ENCODE measurements at places on chromosomes 7 and 10.

DNA sequence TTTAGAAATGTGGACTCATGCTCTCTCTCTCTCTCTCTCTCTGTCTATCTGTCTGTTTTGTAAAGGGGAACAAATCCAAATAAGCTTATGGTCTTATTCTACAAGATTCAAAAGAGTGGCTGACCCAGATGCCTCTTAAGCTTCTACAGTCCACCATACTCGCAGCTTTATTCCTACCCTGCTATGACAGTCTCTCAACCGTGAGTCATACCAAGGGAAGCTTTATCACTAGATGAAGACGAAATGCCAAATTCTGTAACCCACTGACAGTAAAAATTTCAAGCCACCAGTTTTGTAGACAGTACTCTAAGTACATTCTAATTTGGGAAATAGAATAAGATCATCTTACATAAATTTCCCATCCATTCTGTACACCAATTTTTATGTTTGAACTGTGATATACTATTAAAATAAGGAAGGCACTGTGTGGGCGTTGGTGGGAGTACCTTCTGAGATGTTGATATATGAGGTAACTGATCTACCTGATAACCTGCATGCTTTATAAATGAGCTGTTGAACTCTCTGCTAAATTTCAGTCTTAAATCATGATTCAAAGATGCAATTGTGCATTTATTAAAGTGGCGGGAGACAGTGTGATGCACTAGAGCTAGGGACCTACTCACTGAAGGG is 153.2 kb downstream of the KLF6 start:
- no peak for DNase-seq

- no peak for DNase-seq
These were observed 6.5 kb upstream of the PPIF start for GRCh38 chr10:79340646-79341244.

GRCh38 chr7:111080495-111081105 is 10.3 kb upstream of the LRRN3 start:
- DNase-seq = no peak

DNA sequence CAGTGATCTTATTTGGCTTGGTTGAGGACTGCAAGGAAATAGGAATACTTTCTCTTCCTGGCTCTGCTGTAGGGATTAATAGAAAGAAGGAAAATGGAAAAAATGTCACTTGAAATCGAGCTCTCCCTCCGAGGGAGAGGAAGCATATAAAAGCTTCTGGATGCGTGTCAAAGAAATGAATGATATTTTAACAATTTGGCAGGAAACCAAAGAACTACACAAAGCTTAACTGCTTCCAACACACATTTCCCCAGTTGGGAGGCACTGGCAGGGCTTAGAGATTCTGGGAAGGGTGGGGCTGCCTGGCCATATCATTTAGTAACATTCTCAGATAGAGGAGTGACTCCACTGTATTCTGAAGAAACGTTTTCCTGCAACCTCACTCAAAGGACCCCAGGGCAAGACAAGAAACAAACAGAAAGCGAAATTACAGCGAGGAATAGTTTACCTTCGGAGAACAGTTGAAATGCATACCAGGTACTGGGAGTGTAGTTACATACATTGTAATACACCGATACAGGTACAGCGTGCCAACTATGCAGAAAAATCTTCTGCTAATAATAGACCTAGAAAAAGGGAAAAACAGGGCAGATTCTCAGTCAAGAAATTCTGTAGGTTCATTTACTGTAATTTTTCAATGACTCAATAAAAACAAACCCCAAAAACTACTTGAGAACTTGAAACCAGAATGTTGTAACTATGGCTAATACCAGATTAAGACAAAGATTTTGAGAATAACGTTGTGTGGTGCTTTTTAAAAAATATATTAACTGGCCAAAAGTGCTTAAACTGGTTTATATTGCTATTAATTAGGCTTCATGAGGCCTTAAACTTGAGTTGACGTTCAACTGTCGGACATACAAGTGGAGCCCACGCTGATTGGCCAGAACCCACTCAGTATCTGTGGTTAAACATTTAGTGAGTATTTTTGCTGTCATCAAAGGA is 75.7 kb upstream of the ASAH2 start:
- DNase-seq = peak; percentile 47

DNA sequence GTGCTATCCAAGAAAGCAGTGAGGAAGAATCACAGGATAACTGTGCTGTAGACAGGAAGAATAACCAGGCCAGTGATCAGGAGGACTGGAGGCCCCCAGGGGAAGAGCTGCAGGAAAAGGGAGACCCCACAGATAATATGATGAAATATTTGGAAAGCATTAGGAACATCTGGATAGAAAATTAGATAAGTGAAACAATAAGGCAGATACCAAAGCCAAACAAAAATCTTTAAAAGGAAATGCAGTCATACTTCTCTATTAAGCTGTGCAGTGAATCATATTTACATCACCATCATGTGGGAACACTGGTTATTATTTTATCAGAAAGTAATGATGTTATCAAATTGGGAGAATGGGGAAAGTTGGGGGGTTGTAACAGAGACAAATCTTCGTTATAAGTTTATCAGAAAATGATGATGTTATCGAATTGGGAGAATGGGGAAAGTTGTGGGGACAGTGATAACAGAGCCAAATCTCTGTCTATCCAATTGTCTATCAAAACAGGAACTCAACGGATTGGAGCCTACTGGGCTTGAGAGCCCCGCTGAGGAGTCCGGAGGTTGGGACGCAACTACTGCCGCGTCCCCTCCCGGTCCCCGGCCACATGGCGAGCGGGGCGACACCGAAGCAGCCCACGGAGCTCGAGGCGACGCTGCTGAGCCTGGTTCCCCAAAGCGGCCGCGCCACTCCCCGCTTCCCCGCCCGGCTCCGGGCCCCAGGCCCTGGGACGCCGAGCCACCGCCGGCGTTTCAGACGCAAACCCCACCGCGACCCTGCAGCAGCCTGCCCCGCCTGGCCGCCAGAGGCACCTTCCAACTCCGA is 14.0 kb upstream of the RALA start:
- DNase-seq = peak; percentile 83

- no peak for DNase-seq
These were observed 50.0 kb downstream of the CREB3L2 start for GRCh38 chr7:137951700-137952425.

DNA sequence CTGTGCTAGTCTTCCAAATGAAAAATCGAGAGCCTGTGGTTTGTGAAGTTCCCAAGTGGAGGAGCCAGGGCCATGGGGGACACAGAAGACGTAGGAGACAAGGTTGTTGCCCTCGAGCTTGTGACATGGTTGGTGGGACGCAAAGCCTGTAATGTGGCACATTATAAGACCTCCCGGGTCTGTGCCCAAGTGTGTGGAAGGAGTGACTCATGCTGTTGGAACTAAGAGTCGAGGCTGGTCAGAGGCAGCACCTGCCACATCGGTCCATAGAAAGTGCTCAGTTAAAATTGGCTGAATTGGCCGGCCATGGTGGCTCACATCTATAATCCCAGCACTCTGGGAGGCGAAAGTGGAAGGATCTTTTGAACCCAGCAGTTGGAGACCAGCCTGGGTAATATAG is 27.0 kb upstream of the PODXL start:
- DNase-seq = no peak

DNA sequence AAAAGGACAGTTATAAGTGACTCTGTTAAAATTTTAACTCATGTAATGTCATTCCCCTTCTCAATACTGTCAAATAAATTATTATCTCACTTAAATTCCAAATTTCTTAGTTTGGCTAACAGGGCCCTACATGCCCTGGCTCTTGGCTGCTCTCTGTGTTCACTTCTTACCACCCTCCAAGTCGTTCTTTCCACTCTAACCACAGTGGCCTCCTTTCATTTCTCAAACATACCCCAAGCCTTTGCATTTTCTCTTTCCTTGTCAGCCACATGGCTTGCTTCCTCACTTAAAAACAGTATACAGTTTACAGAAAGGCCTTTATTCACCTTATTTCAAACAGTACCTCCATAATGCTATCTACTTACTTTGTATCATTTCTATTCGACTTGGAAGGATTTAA is 737.1 kb upstream of the ZWINT start:
- DNase-seq = no peak

GRCh38 chr10:14608381-14609001 is 166.2 kb downstream of the FAM107B start:
- peak; percentile 73 for DNase-seq

GRCh38 chr7:24755541-24756407 is 1.5 kb downstream of the GSDME start:
- DNase-seq = peak; percentile 55

DNA sequence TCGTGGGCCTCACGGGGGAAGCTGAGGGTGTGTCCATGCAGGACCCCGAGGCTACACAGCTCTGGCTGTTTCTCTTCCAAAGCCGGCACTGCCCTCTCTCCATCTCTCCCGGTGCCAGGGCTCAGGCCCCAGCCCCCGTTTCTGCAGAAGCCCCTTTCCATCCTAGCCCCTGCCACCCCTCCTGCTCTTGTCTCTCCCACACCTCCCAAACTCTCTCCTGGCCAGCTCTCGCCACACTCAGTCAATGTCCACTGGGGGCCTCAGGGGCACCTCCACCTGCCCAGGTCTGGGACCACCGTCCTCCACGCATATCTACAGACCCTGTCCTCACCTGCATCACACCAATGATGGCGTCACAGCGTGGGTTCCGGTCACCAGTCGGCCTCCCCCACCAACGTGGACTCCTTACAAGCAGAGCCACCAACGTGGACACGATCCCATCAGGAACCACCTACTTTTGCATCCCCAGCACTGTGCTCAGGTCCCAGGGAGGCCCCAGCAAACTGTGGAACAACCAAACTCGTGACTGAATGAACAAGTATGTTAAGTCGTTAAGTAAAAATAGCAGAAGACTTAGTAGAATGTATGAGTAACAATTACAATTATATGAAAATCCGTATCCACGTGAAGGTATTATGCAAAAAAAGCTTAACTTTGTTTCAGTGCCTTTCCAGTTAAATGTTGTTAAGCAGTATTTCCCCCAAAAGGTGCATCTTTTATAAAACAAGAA is 38.4 kb downstream of the DIP2C start:
- DNase-seq = no peak

DNA sequence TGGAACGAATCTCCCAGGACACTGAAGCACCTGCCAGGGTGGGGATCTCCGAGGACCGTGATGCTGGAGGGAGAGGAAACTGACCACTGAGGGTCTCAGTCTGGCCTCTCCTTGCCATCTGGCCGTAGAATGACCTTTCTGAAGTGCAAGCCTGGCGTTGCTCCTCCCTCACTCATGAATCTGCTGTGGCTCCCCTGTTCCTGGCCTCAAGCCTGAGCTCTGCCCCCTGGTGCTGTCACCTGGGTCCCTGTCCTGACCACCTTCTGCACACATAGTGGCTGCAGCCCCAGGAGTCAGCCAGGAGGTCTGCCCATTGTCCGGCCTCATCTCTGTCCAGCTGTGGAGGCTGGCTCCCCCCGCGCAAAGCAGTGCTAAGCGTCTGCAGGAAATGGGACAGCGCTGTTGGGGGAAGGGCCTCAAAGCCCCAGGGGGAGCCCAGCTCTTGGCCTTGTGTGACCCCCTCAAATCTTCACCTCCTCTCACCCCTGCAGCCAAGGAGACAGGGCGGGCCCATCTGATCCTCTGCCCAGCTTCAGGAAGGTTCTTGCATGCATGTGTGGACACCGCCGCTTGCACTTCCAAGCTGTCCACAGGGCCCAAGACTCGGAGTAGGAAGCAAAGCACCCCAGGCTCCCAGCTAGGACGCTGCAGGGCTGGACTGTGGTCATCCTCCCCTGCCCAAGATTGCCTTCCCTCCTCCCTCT is 65.7 kb downstream of the MYL10 start:
- DNase-seq = no peak

GRCh38 chr7:80847895-80848294 is 71.0 kb downstream of the SEMA3C start:
- no peak for DNase-seq

GRCh38 chr7:130789436-130789835 is 55.4 kb upstream of the KLF14 start:
- peak; percentile 27 for DNase-seq

DNA sequence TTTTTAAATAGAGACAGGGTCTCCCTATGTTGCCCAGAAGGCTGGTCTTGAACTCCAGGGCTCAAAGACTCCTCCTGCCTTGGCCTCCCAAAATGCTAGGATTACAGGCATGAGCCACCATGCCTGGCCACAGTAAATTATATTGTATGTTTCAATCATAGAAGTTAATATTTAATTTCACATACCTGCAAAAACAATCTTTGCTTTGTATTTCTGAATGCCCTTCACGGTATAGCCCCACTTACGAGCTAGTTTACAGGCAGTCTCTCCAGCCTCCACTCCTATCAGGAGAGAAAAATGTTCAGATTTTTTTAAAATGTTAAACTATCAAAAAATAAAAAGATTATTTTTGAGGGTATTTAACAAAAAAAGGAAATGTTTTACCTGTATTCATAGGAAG is 10.4 kb downstream of the OAT start:
- DNase-seq = no peak

DNA sequence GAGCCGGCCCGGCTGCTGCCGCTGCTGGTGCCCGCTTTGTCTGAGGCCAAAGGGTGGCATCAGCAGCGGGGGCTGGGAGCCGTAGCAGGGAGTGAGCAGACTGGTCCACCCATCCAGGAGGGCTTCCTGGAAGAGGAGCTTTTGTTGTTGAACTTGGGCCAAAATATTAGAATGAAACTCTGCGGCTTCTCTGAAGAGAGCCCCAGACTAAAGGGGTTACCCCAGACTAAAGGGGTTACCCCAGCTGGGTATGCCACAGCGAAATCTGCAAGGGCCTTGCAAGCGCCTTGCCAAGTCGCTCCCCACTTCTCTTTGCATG is 154.7 kb upstream of the ZMIZ1 start:
- DNase-seq = no peak

GRCh38 chr10:130179640-130180039 is 43.4 kb downstream of the GLRX3 start:
- peak; percentile 48 for DNase-seq

DNA sequence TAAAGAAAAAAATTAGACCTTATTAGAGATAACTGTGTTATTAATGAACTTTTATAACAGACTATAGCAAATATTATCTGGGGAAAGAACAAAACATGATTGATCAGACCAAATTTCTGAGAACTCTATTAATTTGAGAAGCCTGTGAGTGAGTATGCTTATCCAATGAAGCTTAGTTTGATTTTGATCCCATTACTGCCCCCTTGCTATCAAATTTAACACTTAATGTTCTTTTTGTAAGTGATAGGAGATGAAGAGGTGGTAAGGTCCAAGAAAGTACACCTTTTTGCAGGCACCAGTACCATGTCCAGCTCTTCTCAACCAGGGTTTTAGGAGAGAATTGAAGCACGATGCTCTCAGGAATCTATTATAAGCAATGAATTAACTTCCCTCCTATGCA is 49.9 kb downstream of the ZNF365 start:
- no peak for DNase-seq

DNA sequence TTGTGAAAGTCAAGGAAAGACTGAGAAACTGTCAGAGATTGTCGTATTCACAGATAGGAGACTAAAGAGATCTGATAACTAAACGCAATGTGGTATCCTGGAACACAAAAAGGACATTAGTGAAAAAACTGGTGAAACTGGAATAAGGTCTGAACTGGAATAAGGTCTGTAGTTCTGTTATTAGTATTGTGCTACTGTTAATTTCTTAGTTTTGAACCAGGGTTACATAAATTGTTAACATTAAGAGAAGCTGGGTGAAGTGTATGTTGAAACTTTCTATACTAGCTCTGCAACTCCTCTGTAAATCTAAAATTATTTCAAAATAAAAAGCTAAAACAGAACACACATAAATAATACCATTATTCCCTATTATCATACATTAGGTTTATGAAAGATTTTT is 3.4 kb upstream of the NT5C2 start:
- DNase-seq = no peak

All from inflammatory macrophage treated with lipopolysaccharide for 1 hour (primary cell).